Lung (tissue), 17 donors: ENCODE measurements at places on chromosomes 13 and 19.

GRCh38 chr13:100608906-100609305 lies 20.3 kb upstream of the GGACT start:
- no peak for DNase-seq

DNA sequence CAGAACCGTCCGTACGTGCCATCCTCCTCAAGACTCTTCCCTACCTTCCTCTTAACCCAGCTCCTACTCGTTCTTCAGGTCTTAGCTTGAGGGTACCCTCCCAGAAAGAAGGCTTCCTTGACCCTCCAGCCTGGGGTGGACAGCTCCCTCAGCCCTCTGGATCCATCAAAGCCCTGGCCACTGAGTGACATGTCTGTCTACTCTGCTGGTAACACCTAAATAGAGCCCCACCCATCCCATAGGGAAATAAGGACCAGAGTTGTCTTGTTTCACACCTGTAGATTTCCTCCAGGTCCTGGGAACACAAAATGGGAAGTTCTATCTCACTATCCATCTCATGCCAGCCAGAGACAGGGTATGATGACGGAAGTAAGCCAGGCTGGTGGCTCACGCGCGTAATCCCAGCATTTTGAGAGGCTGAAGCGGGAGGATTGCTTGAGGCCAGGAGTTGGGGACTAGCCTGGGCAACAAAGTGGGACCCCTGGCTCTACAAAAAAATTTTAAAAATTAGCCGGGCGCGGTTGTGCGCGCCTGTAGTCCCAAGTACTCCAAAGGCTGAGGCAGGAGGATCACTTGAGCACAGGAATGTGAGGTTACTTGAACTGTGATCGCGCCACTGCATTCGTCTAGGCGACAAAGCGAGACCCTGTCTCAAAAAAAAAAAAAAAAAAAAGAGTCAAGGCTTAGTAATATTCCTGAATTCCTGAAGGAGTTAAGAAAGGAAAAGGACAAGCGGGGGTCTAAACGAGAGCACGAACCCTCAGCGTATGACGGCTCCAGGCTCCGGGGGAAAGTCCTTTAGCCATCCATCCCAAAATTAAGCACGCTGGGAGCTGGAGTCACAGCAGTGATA lies 566 bp upstream of the CCDC97 start:
- DNase-seq: no peak

- DNase-seq: no peak
Observed at GRCh38 chr19:35257113-35257461, 8.3 kb downstream of the LSR start.

GRCh38 chr19:49390131-49390928 lies 2.3 kb downstream of the KASH5 start:
- DNase-seq: no peak

DNA sequence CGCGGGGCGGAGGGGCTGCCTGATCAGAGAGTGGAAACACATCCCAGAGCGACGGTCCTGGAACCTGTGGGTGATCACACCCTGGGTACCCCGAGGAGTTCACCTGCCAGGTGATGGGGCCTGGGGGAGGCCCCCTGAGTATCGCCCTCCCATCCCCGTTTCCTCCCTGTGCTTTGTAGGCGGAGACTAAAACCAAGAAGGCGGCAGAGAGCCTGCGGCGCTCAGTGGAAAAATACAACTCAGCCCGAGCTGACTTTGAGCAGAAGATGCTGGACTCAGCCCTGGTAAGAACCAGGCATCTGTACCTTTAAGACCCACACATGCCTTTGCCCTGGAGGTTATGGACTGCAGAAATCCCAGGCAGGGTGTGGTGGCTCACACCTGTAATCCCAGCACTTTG lies 19.3 kb downstream of the FCHO1 start:
- DNase-seq: no peak

DNA sequence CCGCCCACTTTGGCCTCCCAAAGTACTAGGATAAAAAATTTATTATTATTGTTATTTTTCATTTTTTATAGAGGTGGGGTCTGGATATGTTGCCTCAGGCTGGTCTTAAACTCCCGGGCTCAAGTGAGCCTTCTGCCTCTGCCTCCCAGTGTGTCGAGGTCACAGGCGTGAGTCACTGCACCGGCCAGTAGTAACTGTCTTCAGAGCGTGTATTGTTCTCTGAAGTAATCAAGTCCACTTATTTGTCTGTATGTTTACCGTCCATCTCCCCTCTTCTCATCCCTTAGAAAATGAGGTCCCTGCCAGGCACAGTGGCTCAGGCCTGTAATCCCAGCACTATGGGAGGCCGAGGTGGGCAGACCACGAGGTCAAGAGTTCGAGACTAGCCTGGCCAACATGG lies 18.2 kb upstream of the SULT2B1 start:
- DNase-seq: no peak

DNA sequence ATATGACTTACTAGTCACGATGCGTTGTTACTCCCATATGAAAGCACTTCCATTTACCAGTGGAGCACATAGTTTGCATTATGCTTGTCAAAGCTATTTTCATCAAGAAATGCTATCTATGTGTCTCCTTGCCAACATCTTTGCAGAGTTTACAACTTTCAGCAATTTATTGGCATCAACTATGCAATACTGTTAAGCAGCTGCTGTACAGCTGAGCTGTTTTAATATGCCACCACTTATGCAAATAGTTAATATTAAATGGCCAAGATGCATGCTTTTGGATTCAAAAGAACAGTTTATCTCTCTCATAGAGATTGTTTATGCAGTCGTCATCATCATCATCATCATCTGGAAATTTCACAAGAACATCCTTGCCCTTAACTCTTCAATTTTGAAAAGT lies 67.9 kb upstream of the KLF5 start:
- peak; percentile 73 for DNase-seq

DNA sequence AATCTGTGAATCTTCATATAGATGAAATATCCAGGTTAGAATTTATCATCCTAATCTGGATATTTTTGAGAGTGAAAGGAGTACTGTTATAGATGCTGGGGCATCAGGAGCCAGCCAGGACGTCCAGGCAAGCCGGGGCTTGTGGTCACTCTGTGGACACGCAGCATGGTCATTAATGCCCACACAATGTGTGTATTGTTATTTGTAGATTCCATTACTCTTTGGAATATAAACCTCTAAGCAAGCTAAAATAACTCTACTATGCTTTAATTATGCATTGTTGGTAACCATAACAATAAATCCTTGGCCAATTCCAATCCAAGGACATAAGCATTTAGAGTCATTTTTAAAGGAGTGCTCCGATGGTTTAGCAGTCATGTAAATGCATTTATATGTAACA lies 137.9 kb downstream of the TM9SF2 start:
- no peak for DNase-seq

DNA sequence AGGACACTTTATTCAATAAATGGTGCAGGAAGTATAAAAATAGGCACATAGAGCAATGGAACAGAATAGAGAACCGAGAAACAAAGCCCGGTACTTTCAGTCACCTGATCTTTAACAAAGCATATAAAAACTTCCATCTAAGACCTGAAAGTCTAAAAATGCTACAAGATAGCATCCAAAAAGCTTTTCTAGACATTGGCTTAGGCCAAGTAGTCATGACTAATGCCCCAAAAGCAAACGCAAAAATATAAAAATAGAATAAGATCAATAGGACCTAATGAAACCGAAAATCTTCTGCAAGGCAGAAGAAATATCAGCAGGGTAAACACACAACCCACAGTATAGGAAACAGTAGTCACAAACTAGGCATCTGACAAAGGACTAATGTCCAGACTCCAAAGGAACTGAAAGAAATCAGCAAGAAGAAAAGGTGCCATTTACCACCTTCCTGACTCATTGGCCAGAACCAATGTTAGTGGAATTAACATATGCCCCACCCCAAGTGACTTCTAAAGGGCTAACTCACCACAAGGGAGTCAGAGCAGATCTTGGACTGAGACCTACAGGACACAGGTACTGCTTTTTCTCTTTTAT lies 40.8 kb upstream of the CEACAM21 start:
- DNase-seq: no peak

- DNase-seq: no peak
Observed at GRCh38 chr19:19078801-19079200, 15.0 kb downstream of the SLC25A42 start.

DNA sequence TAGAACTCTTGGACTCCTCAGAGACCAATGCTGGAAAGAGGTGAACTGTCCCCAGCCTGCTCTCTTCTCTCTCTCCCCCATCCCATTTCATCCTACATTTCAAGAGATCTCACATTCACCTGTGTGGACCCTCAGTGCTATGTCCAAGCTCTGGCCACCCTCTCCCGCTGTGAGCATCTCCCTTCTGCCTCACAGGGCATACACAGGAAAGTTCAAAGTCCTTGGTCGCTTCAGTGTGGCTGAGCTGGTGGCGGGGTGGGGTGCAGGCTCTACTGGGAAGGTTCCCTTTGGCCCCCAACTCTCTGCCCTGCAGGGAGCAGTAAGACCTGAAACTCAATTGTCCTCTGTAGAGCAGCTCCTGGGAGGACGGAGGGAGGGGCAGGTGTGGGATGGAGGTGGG lies 27.0 kb downstream of the SPTBN4 start:
- no peak for DNase-seq

- peak; percentile 71 for DNase-seq
Observed at GRCh38 chr19:1853295-1854038, 5.2 kb upstream of the REXO1 start.

DNA sequence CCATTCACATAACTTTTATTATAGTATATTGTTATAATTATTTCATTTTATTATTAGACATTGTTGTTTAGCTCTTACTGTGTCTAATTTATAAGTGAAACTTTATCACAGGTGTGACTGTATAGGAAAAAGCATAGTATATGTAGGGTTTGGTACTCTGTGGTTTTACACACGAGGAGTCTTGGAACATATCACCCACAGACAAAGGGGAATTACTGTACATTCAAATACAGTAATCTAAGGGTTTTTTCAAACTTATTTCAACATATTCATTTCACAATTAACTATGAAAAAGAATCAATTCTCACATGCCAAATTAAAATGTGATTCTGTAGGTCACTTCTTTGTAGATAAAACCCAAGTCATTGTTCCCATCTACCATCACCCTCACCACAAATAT lies 46.0 kb downstream of the RBM26 start:
- no peak for DNase-seq

DNA sequence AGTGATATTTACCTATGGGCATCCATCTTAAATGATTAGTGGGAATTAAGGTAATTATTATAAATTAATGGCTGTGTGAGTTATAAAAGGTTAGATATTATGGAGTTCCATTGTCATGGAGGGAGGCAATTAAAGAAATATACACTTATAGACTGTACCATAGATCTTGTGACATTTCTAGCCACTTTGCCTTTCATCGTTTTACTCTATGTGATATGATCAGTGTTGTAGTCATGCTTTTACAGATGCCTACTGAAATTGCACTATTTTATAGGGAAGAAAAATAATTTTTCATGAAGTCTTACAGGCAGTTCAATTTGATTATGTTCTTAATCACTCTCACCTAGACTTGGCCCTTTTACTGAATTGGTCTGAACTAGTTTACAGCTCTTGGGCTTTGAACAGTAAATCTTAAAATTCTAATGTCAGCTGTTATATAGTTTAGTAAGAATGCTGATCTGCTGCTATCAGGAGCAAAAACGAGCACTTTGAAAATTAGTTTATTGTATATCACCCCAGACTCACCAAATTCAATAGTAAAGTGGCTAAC lies 301.2 kb downstream of the GPC6 start:
- DNase-seq: no peak

DNA sequence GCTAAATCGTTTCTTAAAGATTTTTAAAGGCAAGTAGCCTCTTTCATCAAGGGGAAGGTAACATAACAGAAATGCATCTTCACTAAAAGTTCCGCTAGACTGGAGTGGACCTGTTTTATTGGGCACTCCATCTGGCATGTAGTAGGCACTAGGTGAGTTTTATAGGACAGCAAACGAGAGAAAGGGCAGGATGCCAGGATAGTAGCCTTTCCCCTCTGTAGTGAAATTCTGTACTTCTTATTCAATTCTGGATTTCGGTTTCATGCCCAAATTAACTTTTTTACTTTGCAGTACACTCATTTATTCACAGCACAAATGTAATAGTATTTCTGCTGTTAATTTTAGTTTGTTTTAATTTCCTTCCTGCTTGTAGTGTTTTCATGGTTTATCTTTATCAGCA lies 45.2 kb downstream of the GPR180 start:
- no peak for DNase-seq

DNA sequence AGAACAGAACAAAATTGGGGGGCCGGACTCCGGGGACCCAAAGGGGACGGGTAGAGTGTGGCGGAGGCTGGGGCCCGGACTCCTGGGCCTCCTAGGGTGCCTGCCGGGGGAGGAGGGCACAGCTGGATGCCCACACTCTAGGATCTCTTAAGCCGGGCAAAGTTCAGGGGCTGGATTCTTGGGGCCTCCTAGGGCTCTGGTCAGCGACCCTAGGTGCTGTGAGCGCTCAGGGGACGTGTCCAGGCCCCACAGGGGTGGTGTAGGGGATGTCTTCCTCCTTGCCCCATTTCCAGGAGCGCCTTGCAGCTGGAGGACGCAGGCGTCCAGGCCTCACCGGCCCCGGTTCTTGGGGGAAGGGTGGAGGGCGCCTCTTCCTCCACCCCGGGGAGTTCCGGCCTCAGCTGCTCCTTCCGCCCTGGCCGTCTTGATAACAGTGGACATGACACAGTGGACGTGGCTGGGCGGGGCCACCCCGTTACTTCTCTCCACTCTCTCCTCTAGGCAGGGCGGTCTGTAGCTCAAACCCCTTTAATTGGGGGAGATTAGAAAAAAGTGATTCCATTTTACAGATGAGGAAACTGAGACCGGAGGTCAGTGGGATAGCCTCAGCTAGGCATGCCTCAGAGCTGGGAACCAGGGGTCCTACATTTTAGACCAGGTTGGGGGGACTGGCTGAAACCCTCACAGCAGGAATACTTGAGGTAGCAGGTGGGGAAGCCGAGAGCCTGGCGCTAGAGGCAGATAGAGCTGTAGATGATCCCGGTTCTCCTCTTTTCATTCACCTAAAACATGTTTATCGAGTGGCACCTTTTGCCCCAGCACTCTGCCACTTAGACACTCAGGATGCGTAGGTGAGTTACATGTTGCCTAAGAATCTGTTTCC lies 705 bp downstream of the STXBP2 start:
- no peak for DNase-seq

- DNase-seq: no peak
Observed at GRCh38 chr19:32671883-32672593, 2.9 kb downstream of the ANKRD27 start.

- DNase-seq: no peak
Observed at GRCh38 chr13:38417241-38417640, 67.6 kb downstream of the UFM1 start.

DNA sequence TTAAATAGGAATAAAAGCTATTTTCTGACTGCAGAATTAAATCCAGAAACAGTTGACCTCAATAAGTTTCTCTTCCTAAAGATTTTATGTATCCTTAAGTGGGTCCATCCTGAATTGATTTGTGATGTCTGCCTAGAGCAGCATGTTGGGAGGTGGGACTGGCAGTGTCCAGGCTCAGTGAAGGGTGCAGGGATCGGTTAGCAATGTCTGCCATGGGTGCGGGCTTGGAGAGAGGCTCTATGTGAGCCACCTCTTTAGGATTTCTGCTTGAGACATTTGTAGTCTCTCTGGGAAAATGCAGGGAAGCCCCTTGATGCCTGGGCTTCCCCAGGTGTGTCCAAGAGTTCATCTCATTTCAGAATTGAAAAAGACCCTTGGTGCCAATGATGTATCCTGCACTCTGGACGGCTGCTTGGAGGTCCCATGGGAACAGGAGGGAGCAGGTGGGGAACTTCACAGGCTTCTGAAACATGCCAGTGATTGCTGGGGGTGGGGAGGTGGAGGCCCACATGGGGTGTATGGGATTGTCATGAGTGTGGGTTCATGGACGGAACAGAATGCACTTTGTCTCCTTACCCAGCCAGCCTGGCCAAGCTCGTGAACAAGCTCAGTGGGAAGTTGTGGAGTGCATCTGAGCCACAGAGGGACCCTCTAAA lies 6.2 kb upstream of the COLGALT1 start:
- no peak for DNase-seq

GRCh38 chr13:60162096-60162495 lies 1.6 kb downstream of the DIAPH3 start:
- DNase-seq: no peak
